ENCODE measurements at places on chromosomes 1 and 21.
A peak's percentile ranks its signal among the peaks of the same experiment; 100 is the strongest.

- peak; percentile 2 for DNase-seq
These were observed 2.0 kb downstream of the COL24A1 start for GRCh38 chr1:86154571-86155050.

- peak; percentile 76 for DNase-seq
These were observed 118.7 kb upstream of the ZBTB40 start for GRCh38 chr1:22332795-22333499.

DNA sequence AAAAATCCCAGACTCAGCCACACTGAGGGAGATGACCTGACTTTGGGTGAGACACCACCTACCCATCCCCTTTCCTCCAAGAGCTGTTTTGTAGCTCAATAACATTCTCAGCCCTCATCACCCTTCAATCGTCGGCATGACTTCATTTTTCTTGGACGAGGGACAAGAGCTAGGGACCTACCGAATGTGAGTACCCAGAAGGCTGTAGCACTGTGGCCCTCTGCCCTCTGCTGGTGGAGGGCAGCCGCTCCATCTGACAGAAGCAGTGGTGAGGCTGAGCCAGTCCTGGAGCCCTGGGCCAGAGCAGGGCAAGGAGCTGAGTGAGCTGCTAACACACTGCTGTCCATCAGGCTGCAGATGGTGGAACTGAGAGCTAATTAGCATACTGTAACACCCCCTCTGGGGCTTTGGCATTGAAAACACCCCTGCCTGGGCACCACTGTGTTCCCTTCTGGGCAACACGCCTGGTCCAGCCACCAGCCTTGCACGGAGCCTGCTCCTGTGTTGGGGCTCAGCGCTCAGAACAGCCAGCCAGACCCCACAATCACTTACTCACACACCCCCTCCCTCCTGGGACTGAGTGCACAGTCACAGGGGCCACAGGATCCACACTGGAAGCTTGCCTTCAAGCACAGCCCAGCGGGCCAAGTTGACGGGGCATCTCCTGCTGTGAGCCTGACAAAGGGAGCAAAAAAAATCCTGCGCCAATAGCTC lies 18.3 kb upstream of the ALPL start:
- no peak for DNase-seq

DNA sequence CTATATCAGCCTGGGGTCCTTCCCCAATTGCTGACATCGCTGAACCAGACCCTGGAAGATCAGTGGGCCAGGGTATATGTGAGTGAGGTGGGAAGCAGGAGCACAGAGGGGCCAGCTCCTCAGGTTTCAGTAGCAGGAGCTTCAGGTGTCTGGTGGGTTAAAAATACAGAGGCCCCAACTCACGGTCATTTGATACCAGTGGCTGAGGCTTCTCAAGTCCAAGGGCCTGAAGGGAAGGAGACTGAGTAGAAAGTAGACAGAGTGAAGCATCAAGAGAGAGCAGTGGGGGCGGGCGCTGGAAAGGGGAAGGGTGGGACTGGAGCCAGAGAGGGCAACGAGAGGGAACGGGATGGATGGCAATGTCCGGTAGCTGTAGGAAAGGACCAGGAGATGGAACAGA lies 2.0 kb upstream of the CASQ1 start:
- DNase-seq = no peak

DNA sequence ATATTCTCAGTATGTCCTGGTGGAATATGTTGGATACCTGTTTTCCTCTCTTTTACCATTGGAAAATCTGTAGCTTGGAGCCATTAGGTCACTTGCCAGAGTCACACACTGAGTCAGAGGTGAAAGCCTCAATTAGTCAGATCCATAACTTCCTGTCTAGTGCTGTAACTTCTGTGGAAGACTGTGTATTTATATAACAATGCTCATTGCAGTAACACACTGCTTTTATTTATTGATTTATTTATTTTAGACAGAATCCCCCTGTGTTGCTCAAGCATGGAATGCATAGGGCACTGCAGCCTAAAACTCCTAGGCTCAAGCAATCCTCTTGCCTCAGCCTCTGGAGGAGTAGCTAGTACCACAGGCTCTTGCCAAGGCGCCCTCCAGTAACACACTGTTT lies 1.3 kb upstream of the DOCK7 start:
- DNase-seq = peak; percentile 7

DNA sequence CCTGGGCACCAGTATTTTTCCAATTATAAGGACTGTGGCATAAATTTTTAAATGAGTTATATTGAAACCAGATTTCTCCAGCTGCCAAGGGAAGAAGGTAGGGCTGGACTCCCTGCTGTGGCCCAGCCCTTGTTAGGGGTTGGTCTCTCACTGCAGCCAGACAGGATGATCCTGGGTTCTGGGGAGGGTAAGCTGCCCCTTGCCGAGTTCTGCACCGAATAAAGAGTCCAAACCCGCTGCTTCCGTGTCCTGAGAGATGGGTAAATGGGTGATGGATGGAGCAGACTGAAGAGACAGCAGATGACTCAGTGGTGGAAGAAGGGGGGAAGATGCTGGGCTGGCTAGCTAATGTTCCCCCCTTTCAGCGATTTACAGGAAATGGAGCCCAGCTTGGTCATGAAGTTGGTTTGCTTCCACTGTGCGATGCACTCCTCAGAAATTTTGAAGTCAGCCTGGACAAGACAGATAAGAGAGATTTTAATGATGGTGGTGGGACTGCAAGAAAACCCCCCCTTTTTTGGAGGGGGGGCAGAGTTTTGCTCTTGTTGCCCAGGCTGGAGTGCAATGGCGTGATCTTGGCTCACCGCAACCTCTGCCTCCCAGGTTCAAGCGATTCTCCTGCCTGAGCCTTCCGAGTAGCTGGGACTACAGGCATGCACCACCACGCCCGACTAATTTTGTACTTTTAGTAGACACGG lies 41.4 kb downstream of the YARS1 start:
- DNase-seq = no peak

- DNase-seq = peak; percentile 39
These were observed 137.1 kb upstream of the CD34 start for GRCh38 chr1:208047975-208048374.

DNA sequence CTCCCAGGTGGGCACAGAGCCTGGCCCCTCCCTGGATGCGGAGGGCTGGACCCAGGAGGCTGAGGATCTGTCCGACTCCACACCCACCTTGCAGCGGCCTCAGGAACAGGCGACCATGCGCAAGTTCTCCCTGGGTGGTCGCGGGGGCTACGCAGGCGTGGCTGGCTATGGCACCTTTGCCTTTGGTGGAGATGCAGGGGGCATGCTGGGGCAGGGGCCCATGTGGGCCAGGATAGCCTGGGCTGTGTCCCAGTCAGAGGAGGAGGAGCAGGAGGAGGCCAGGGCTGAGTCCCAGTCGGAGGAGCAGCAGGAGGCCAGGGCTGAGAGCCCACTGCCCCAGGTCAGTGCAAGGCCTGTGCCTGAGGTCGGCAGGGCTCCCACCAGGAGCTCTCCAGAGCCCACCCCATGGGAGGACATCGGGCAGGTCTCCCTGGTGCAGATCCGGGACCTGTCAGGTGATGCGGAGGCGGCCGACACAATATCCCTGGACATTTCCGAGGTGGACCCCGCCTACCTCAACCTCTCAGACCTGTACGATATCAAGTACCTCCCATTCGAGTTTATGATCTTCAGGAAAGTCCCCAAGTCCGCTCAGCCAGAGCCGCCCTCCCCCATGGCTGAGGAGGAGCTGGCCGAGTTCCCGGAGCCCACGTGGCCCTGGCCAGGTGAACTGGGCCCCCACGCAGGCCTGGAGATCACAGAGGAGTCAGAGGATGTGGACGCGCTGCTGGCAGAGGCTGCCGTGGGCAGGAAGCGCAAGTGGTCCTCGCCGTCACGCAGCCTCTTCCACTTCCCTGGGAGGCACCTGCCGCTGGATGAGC lies 34.2 kb downstream of the TRIM11 start:
- DNase-seq = peak; percentile 90

GRCh38 chr1:152000964-152001630 lies 7.4 kb upstream of the S100A10 start:
- DNase-seq = no peak

- DNase-seq = no peak
These were observed 55.2 kb upstream of the ANGPTL1 start for GRCh38 chr1:178926046-178926445.

- no peak for DNase-seq
These were observed 274.8 kb upstream of the RUNX1 start for GRCh38 chr21:35323947-35324346.

DNA sequence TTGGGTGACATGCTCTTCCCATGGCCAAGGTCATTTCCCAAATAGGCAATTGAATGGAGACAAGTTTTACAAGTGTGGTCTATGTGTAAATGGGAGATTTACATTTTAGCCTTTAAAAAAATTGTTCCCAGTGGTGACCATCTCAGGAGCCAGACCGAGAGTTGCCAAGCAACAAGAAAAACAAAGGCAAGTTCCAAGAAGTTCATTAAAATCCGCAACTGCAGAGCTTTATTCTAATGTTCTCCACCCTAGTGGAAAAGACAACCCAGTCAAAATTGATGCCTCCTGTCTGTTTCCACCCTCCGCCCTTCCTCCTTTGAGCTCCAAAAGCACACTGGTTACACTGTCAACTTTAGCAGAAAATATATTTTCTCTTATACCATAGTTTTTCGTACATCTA lies 33.2 kb upstream of the CD55 start:
- no peak for DNase-seq

DNA sequence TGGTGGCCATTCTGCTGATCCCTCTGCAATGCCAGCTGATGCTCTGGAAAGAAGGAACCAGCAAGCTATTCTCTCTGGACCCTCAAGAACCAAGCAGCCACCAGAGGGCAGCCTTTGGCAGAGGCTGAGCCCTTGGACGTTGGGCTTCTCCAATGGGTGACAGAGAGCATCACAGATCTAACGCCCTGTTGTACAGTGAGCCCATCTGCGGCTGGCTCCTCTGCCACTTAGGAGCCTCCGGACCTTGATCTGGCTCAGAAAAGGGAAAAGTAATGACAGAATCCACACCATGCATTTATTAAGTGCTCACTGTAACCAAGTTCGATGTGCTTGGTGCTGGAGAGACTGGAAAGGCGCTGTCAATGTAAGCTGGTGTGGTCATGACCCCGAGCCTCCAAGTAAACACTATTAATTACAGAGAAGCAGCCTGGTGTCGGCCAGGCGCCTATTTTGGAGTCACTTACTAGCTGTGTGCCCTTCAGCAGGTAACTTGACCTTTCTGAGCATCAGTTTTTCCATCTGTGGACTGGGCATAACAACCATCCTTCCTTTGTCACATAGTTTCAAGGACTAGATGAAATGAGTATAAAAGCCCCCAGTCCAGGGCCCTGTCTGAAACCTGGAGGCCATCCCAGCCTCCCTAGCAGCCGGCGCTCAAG lies 34.9 kb downstream of the ECE1 start:
- DNase-seq = peak; percentile 93

- peak; percentile 61 for DNase-seq
These were observed 119.2 kb upstream of the IPO9 start for GRCh38 chr1:201709564-201710295.

GRCh38 chr1:115666702-115667101 lies 24.9 kb downstream of the VANGL1 start:
- DNase-seq = peak; percentile 93
